ENCODE measurements at places on chromosomes 7 and 10. TPM values are rescaled to one million over a fixed set of nuclear protein-coding genes. Genes with fewer than 3 reads are reported as not detected.

TMEM176A gene
- total RNA-seq, result 2.3 TPM

PLOD3 gene
- 77.0 TPM for total RNA-seq

ZPBP gene
- total RNA-seq, result not detected

LANCL2 gene
- 14.0 TPM for total RNA-seq

GRID2IP gene
- not detected for total RNA-seq

AZGP1 gene
- total RNA-seq, result not detected

ZNF467 gene
- 7.5 TPM for total RNA-seq

CFAP69 gene
- 4.3 TPM for total RNA-seq

MCMBP gene
- total RNA-seq, result 110 TPM

HOXA2 gene
- total RNA-seq, result not detected

GHRHR gene
- not detected for total RNA-seq

AKR1C8 gene
- 0.48 TPM for total RNA-seq

SKIDA1 gene
- total RNA-seq, result 4.9 TPM

TRIM4 gene
- 18.3 TPM for total RNA-seq

NPSR1 gene
- total RNA-seq, result not detected

SFRP5 gene
- total RNA-seq, result not detected

C10orf53 gene
- not detected for total RNA-seq

DNAJC12 gene
- 182 TPM for total RNA-seq

All from A673 (cell line).